AG09309 (cell line): ENCODE measurements at places on chromosomes 4 and X.
A peak's percentile ranks its signal among the peaks of the same experiment; 100 is the strongest.

GRCh38 chr4:76892001-76892400 is 5.9 kb downstream of the SOWAHB start:
- DNase-seq, result no peak

DNA sequence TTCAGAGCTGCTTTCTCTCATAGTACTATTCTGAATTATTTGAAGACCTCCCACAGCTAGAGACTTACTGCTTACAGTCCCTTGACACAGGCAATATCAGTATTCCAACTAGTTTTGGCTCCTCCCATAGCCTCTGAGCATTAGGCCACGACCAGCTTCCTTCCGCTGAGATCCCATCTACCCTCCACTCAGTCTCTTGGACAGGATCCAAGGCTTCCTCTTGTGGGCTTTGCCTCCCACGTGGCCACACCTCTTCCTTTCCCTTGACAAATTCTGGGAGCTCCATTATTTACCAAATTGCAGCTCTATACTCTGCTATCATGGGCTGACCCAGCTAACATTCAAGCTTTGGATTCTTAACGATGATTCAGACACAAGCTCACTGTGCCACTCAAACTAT is 470.4 kb upstream of the GALNT7 start:
- DNase-seq, result no peak

- DNase-seq, result no peak
Observed at GRCh38 chr4:142272452-142272851, 573.6 kb downstream of the INPP4B start.

- peak; percentile 45 for DNase-seq
Observed at GRCh38 chr4:186900232-186900900, 176.7 kb upstream of the FAT1 start.

DNA sequence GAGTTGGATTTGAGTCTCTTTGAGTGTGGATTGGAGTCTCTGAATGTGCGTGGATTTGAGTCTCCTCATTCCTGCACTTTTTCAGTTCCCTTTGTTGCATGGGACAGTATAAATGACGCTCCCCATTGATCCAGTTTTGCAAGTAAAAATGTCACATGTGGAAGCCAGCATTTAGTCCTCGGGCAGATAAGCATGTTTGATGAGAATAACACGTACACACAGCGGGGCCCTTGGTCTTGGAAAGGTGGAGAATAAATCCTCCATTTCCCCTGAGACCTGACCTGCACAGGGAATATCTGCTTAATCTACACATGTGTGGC is 8.1 kb downstream of the P2RY8 start:
- DNase-seq, result no peak

DNA sequence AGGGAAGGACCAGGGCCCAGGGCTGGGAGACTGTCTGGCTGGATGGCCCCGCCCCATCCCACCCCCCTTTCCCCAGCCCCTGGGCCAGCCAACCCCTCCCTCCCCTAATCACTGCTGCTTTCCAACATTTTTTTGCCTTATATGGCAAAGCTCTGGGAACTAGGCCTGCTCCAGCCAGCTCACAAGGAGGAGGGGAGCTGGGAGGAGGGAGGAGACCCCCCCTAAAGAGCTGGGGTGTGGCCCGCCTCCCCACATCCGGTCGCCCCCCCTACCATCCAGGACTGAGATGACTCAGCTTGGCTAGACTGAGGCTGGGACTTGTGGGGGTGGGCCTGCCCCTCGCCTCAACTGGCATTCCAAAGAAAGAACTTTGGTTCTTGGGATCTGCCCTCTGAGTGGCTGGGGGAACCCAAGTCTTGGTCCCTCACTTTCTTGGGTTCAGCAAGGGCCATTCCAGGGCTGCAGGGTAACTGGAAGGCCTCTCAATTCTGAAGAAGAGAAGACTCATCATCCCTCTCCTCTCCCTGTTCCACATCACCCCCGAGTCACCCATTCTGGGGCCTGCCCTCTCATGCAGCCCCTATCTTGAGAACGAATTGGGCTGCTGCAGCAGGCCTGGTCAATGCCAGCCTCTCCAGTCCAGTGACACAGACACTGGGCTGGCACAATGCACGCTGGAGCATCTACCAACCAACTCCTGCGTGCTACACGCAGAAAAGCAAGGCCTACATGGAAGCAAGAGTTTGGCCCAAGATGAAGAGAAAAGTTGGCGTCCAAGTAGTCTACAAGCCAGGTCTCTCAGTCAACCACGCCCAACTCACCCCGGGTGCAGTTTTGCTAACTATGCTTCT is 4.8 kb downstream of the FLNA start:
- peak; percentile 92 for DNase-seq

DNA sequence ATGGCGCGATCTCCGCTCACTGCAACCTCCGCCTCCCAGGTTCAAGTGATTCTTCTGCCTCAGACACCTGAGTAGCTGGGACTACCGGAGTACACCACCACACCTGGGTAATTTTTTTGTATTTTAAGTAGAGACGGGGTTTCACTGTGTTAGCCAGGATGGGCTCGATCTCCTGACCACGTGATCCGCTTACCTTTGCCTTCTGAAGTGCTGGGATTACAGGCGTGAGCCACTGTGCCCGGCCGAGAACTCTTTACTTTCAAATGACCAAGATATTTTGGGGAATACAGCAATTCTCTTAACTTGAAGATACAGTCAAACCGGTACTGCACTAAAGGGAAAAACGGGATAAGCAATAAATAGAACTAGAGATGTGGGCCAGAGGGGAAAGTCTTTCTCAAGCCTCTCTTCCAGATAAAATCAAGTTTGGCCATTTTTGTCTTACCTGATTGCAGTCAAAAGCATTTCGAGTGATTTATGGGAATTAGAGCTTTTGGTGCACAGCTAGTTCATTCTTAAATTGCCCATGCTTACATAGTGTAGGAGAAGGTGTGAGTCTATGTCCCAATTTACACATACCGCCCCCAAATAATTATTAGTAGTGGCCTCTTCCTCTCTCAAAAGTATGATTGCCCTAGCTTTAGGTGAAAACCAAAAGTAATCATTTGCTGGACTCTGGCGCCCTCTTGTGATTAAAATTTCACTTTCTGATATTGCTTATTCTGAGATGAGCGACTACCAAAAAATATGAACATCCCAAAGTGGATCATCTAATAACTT is 53.2 kb upstream of the ABCG2 start:
- DNase-seq, result no peak

- DNase-seq, result no peak
Observed at GRCh38 chr4:147730333-147730732, 1.6 kb upstream of the ARHGAP10 start.

DNA sequence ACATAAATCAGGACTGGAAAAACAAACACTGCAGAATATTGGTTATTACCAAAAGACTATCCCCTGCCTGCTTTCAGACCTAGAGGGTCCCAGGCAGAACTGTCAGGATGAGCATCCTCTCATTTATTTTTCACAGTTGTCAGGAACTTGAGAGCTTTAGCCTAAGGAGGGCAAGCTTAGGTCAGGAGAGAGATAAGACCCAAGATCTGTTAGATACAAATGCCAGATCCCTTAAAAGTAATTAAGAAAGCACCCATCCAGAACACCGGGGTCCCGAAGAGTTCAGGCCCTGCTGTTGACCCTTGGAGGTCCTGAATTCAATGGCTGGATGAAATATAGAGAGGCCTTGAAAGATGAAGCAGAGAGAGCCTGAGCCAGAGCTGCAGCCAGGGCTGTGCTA is 5.9 kb upstream of the MAGEB3 start:
- DNase-seq, result no peak

GRCh38 chr4:6969826-6970800 is 60.5 kb downstream of the TBC1D14 start:
- no peak for DNase-seq

GRCh38 chrX:65508851-65509250 is 25.7 kb downstream of the LAS1L start:
- no peak for DNase-seq

DNA sequence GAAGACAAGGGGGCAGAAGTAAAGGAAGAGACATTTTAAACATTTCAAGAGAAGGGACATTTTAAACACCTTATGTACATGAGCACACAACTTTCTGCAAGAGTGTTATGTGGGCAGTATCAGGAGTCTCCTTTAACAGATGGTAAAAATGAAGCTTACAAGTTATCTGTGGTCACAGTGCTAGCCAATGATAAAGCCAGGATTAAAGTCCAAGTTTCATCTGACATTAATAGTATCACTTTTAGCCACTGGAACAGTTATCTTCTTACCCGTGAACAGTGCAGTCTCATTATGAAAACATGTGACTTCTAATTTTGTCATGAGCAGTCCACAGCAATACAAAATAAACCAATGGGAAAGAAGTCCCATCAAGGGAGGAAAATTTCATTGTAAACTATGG is 627.9 kb upstream of the AGA start:
- DNase-seq, result no peak

DNA sequence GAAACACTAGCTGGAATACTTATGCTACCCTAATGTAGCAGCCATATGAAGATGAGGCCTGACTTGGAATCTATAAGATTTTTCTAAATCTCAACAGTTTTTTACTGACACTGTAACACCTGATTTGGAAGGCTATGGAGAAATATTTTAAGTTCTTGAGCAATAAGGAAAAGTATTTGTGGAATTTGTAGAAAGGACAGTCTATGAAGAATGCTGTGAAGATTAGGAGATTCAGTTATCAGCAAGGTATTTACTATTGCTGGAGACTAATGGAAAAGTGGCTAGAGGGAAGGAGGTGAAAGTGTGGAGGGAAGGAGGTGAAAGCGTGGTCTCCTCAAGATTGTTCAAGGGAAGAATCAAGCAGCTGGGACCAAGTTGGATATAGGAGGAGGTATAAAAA is 190.0 kb upstream of the EMCN start:
- DNase-seq, result no peak

- no peak for DNase-seq
Observed at GRCh38 chr4:175703956-175704600, 108.0 kb downstream of the GPM6A start.

DNA sequence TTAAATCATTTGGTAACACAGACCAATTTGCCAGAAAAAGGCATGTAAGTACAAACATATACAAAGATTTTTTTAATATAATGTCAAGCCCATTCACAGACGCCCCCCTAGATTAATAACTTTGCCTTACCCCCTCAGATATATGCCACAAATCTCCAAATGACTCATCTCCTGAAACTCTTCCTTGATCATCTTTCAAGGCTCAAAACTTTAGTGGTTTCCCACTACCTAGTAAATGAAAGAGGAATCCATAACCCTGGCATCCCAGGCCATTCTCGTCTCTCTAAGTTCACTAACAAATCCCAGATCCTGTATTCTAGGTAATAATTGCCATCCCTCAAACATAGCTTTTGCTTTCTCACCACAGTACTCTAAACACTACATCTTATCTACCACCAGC is 61.9 kb downstream of the PRSS12 start:
- DNase-seq, result no peak
